Natural killer cell treated with Interleukin-12 subunit alpha and Interleukin-12 subunit beta and Interleukin-15 and Interleukin-18, amount 100 ng/mL, for 72 hours (primary cell): ENCODE measurements at places on chromosomes 3 and 15.
A peak's percentile ranks its signal among the peaks of the same experiment; 100 is the strongest.

GRCh38 chr15:70650567-70651302 is 112.6 kb downstream of the UACA start:
- DNase-seq: no peak
- no peak overlapping the region for H3K4me3 ChIP-seq
- no peaks in the 10 kb centered on the region for H3K36me3 ChIP-seq
- peaks cover 11% of the 10 kb centered on the region for H3K27me3 ChIP-seq

- peaks cover 5% of the 10 kb centered on the region for H3K36me3 ChIP-seq
- H3K4me1 ChIP-seq: peaks cover 4% of the 10 kb centered on the region
- no peak overlapping the region for H3K4me3 ChIP-seq
Observed at GRCh38 chr3:158735296-158736033, 3.2 kb upstream of the RARRES1 start.

DNA sequence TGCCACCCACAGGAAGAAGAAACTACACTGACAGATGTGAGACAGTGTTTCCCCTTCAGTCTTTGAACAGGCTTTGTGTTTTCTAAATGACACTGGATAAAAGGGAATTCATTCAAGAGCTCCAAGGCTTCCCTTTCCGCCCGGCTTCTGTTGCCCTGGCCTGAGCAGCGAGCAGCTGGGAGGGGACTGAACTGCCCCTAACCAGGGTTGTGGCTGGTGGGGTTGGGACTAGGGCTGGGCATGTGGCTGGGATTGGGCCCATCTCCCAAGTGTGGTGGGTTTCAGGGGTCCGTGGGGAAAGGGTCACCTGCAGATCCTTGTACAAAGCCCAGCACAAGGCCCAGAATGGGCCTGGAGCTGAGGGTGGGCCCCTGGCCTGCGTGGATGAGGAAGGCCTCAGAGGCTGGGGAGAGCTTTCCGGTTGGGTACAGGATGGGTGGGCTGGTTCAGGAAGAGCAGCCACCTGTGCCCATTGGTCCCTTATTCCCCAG is 10.4 kb downstream of the VILL start:
- no peak for DNase-seq
- peaks cover 39% of the 10 kb centered on the region for H3K4me1 ChIP-seq
- no peak overlapping the region for H3K4me3 ChIP-seq
- no peaks in the 10 kb centered on the region for H3K27me3 ChIP-seq

- no peak overlapping the region for H3K27ac ChIP-seq
- DNase-seq: no peak
- no peak overlapping the region for H3K4me3 ChIP-seq
Observed at GRCh38 chr3:11711876-11712275, 68.2 kb upstream of the VGLL4 start.

DNA sequence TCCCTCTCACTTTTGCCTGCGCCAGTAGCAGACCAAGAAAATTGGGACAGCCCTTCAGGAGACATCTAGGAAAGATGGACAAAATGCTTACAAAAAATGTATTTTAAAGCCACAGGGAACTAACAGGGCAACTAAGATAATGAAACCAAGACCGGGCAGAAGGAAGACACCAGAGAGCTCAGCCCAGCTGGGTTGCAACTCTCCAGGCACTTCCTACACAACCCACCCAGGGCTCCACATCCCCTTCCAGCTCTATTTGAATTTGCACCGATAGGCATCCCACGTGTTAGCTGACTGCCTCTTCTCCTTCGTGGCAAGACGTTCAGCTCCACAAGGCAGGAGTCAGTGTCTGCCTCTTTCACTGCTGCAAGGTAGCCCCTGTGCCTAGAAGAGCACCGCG is 6.6 kb upstream of the ATP10A start:
- no peak for DNase-seq
- no peaks in the 10 kb centered on the region for H3K27me3 ChIP-seq
- no peak overlapping the region for H3K4me3 ChIP-seq

DNA sequence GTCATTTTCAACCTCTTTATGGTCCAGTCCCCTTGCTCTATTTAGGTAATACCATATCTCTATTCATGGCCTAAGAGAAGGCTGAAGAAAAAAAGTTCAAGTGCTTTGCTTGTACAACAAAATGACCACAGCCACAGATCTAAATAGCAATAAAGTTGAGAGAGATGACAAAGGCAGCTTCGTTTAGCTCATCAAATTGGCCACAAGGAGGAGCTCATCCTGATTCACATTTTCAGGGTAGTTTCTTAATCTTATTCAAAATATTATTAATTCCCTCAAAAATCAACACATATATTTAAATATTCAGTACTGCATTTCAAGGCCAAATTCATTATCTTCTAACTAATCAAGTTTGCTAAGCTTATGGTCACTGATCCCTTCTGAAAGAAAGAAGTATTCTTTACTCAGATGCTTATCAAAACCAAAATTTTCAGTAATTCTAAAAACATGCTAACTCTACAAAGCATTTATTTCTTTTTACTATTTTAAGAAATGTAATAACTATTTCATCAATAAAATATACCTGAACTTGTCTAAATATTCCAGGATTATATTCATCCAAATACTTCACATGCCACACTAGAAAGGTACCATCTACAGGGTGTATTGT is 85.5 kb downstream of the DMXL2 start:
- H3K27me3 ChIP-seq: no peaks in the 10 kb centered on the region
- no peak overlapping the region for H3K4me3 ChIP-seq
- H3K36me3 ChIP-seq: peaks cover under 1% of the 10 kb centered on the region

DNA sequence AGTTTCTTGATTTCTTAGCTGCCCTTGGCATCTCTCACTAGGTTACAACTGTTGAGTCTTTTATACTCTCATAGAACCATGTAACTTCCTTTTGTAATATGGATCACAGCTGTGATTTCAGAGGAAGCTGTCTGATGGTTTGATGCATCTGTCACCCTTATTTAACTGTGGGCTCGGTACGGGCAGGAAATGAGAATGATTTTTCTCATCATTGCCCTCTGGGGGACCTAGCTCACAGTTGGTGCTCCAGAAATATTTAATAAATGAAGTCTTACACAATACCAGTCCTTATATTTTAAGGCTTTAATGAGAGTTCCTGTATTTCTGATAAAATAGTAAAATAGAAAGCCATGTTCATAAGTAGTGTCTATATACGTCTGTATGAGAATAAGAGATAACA is 151.2 kb downstream of the EBLN2 start:
- no peaks in the 10 kb centered on the region for H3K4me1 ChIP-seq
- peaks cover 2% of the 10 kb centered on the region for H3K27me3 ChIP-seq
- H3K36me3 ChIP-seq: no peaks in the 10 kb centered on the region
- no peak for DNase-seq
- no peak overlapping the region for H3K4me3 ChIP-seq

DNA sequence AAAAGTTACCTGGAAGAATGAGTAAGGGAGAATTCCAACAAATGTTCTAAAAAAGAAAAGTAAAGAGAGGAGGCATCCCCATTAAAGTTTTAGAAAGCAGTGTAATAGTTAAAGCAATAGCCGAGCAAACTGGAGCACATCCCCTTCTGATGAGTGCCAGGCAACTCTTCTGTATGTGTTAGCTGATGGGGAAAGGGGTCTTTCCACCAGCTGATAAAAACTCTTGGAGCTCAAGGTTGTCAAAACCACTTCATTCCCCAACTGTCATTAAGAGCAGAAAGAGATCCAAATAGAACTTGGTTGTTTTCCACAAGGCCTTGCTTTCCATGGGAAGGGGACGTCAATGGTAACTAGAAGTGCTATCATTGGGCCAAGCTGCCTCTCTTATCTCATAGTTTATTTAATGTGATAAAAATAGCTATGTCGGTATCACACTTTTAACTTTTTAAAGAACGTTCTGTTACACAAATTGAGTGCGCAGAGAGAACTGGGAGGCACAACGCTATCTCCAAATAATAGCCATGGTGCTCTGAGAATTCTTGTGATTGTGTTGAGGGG is 116.9 kb downstream of the POLR2M start:
- H3K27me3 ChIP-seq: peaks cover 39% of the 10 kb centered on the region
- H3K36me3 ChIP-seq: no peaks in the 10 kb centered on the region
- DNase-seq: no peak
- H3K4me3 ChIP-seq: no peak overlapping the region

GRCh38 chr3:138114431-138114918 is 933 bp downstream of the DZIP1L start:
- peak overlapping the region; percentile 67 for H3K4me3 ChIP-seq
- H3K4me1 ChIP-seq: no peaks in the 10 kb centered on the region
- H3K27me3 ChIP-seq: peaks cover 41% of the 10 kb centered on the region
- no peak for DNase-seq

DNA sequence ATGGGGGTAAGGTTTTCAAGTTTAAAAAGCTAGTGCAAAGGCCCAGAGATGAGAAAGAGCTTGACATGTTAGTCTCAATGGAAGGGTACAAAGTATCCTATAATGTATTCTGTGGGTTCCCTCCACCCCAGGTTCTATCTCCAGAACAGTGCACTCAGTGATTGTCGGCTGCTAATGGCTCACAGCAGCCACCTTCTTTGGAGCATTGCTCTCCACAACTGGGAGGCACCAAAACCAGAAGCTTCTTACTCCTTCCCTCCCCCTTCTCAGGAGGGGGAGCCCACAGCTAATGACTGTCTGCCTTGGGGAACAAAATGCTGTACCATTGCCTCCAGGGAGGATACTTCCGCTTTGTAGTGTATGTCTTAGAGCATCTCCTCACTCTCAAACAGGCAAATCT is 439.4 kb upstream of the RBMS3 start:
- no peak for DNase-seq
- H3K4me1 ChIP-seq: no peaks in the 10 kb centered on the region
- H3K27ac ChIP-seq: peak overlapping the region; percentile 23
- H3K4me3 ChIP-seq: no peak overlapping the region
- no peaks in the 10 kb centered on the region for H3K36me3 ChIP-seq

GRCh38 chr3:99212969-99213368 is 311.5 kb upstream of the DCBLD2 start:
- H3K27me3 ChIP-seq: no peaks in the 10 kb centered on the region
- no peaks in the 10 kb centered on the region for H3K36me3 ChIP-seq
- no peaks in the 10 kb centered on the region for H3K4me1 ChIP-seq

- no peaks in the 10 kb centered on the region for H3K27me3 ChIP-seq
- H3K27ac ChIP-seq: no peak overlapping the region
- H3K36me3 ChIP-seq: no peaks in the 10 kb centered on the region
- no peak for DNase-seq
- peaks cover 13% of the 10 kb centered on the region for H3K4me1 ChIP-seq
Observed at GRCh38 chr15:75702436-75702835, 10.2 kb downstream of the CSPG4 start.

- H3K4me1 ChIP-seq: no peaks in the 10 kb centered on the region
- no peaks in the 10 kb centered on the region for H3K36me3 ChIP-seq
- H3K4me3 ChIP-seq: no peak overlapping the region
- H3K27me3 ChIP-seq: peaks cover 7% of the 10 kb centered on the region
- no peak for DNase-seq
Observed at GRCh38 chr3:40766396-40766795, 241.6 kb downstream of the ZNF621 start.

DNA sequence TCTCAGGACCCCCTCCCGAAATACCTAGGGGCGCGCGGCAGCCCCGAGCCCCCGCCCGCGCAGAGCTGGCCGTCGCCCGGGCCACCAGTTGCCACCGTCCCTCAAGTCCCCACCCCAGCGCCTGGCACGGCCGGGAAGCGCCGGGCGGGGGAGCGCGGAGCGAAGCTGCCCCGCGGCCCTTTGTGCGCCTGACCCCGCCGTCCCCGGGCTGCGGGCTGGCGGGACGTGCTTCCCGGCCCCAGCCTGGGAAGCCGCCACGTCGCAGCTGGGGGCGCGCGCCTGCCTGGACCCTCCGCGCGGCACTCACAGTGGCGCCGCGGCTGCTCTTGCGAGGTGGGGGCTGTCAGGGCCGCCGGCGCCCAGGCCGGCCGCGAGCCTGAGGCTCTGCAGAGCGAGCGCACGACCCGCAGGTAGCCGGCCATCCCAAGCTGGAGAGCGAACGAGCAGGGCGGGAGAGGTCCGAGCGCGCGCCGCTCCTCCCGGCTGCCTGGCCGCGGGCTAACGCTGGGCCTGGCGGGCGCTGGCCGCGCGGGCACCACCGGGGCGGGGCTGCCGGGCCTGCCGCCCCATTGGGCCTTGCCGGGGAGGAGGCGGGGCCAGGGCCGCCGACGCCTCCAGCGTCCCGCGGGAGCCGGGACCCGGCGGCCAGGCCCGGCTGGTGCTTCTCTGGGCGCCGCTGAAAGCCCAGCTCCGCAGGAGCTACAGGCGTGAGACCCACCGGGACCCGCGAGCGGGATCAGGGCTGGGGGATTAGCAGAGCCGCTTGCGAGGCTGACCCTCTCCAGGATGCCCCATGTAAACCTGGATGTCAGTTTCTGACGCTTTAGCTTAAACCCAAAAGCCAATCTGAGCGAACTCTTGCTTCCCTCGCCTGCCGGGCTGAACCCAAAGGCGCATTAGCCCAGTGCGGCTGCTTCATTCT is at the start of gene IDH2:
Gene IDH2, minus strand, starts transcription at position 500 of the 922 bp plus-strand sequence. Its CDS starts 78 bp downstream, at position 422.
- H3K4me1 ChIP-seq: peaks cover 44% of the 10 kb centered on the region
- DNase-seq: peak; percentile 89
- peak within 1 kb of the TSS; percentile 91 for H3K4me3 ChIP-seq
- peaks cover 4% of the 10 kb centered on the region for H3K36me3 ChIP-seq
- H3K27me3 ChIP-seq: peaks cover 2% of the 10 kb centered on the region

GRCh38 chr15:81643771-81644170 is 269.8 kb upstream of the TMC3 start:
- no peak for DNase-seq
- H3K4me1 ChIP-seq: no peaks in the 10 kb centered on the region

- no peaks in the 10 kb centered on the region for H3K36me3 ChIP-seq
- no peak overlapping the region for H3K4me3 ChIP-seq
- no peaks in the 10 kb centered on the region for H3K27me3 ChIP-seq
- peak overlapping the region; percentile 30 for H3K27ac ChIP-seq
- DNase-seq: no peak
- peaks cover 41% of the 10 kb centered on the region for H3K4me1 ChIP-seq
Observed at GRCh38 chr3:14991151-14991742, 43.9 kb downstream of the NR2C2 start.

GRCh38 chr3:122989856-122990575 is 37.5 kb downstream of the SEMA5B start:
- no peak overlapping the region for H3K4me3 ChIP-seq
- H3K4me1 ChIP-seq: no peaks in the 10 kb centered on the region
- H3K27ac ChIP-seq: no peak overlapping the region

DNA sequence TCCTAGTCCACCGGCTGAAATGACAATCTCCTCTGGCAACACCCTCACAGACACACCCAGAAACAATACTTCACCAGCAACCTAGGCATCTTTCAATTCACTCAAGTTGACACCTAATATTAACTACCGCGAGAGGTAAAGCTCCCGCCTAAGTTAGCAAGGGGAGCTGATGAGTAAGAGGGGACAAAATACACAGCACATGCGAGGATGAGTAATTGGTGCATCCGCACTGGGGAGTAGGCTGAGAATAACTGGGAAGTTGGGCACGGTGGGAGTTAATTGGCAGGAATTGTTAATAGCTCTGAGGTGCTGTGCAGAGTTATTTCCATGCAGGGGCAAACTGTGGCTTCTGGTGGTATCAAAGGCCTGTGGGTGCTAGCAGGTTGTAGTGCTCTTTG is 14.5 kb upstream of the PLD1 start:
- no peak overlapping the region for H3K4me3 ChIP-seq

- H3K36me3 ChIP-seq: no peaks in the 10 kb centered on the region
- no peaks in the 10 kb centered on the region for H3K4me1 ChIP-seq
- H3K27me3 ChIP-seq: peaks cover 59% of the 10 kb centered on the region
Observed at GRCh38 chr15:101579631-101580163, 72.5 kb downstream of the TM2D3 start.
